ENCODE measurements at places on chromosomes 1 and 21.

DNA sequence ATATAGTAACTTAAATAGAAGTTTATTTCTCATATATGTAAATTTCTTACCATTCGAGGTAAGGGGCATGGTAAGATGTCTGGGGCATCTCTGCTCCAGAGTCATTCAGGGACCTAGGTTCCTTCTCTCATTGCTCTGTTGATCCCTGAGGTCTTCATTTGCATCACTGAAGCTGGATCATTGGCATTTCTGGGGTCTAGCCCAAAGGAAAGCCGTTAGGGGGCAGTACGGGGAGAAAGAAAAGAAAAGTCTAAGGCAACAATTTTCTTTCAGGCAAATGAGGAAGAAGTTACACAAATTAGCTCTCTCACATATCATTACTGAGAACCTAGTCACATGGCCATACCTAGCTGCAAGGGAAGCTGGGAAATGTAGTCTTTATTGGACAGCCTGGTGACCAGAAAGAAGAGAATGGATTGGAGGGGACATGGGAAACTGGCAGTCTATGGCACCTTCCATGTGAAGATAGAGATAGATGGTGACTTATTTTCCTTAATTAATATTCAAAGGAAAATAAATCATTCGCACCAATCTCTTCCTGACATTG is 10.2 kb upstream of the SUSD4 start:
- DNase-seq, result no peak

DNA sequence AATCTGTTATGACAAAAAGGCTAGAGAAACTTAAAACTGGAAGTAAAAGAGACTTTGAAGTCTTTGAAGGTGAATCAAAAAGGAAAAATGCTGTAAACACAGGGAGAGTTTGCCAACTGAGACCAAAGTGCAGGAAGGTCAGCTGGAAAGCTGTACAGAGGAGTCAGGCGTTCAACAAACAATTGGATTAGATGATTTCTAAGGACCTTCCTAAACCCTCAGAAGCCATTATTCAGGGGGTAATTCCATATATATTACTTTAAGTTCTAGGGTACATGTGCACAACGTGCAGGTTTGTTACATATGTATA is 156.8 kb downstream of the ZBTB18 start:
- DNase-seq, result no peak

DNA sequence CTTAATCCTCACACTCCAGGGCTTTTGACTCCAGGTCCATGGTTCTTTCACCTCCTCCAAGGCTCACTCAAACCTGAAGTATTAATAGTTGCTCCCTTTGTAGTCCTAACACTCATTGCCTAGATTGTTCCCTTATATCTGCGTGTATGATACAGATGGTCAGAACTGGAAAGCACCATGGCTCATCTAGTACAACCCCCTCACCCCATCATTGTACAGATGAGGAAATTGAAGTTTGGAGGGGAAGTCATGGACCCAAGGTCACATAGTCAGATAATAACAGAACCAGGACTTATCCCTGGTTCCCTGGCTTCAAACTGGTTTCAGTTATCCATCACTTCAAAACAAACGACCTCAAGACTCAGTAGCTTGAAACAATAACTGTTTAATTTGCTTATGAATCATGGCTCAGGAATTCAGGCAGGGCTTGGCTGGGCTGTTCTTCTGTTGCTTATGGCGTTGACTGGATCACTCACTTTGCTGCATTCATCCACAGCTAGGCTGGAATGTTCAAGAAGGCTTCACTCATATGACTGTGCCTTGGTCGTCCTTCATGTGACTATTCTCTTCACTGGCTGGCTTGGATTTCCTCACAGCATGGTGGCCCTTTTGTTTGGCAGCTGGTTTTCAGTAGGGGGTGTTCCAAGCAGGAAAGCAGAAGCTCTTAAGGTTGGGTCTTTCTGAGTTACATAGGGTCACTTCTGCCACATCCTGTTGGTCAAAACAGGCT is 5.0 kb downstream of the NOS1AP start:
- DNase-seq, result no peak

DNA sequence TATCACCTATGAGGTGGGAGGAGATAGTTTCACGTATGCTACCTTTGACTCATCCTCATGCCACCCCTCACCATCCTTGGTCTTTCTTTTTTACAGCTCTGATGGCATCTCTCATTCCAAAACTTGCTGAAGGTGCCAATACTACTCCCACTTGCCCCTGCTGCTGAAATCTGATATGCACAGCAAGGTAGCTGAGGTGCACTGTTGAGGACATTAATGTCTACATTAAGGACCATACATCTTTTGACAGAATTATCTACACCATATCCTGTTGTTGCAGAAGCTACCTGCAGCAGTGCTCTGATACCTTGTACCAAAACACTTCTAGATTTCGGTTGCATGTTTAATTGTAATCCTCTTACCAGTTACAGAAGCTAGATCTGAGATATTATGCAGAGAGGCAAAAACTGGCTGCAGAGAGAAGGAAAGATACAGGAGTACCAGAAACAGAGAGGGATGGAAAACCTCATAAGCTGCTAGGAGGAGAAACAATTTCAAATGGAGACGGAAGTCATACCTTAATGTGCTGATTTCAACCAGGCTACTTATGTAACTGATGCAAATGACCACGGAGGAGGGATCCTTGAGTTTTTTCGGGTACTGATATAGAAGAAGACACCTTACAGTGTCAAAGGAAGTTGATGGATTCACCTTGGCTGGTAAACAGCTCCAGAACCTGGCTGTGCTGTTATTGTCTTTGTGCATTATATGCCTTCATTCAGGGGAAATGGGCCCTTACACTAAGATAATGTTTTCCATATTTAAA is 19.3 kb upstream of the PTPRC start:
- DNase-seq, result peak; percentile 81

- no peak for DNase-seq
Observed at GRCh38 chr1:97947695-97948094, 26.9 kb upstream of the DPYD start.

DNA sequence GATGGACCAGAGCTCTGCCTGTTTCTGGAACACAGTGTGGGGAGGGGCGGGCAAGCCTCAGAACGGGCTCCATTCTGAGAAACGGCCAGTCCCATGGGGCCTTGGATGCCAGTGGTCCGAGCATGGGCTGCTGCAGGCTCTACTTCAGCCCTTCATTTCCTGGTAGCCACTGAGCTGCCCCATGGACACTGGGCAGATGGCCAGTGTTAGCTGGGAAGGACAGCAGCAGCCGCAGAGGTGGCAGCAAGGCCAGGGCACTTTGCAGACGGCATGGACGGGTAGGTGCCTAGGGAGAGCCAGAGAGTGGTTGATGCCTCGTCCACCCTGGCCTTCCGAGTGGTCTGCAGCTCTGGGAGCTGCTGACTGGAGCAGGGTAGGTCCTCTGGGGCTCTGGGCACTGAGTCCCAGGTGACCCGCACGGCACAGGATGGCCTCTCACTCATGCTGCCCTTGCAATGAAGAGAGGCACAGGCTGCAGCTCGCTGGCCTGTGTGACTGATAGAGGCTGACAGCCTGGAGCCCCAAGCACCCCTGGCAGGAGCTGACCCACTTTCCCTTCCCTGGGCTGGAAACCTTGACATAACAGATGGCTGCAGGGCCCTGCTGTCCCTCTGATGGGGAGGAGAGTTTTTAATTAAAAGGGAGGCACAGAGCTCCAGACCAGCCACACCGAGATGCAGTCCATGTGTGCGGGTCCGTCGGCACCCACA is 87.7 kb upstream of the COL6A1 start:
- DNase-seq, result no peak

DNA sequence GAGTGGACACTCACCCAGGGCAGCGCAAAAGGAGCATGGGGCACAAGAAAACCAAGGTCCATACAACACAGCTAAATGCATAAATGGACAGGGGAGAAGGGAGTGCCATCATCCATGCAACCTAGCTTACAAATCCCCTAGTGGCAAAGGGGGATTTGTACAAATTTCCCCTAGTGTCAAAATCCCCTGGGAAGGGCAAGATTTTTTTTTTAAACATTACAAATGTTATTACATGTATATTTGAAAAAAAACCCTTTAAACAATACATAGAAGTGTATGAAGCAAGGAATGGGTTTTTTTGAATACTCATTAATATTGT is 89.6 kb upstream of the IVNS1ABP start:
- DNase-seq, result no peak

DNA sequence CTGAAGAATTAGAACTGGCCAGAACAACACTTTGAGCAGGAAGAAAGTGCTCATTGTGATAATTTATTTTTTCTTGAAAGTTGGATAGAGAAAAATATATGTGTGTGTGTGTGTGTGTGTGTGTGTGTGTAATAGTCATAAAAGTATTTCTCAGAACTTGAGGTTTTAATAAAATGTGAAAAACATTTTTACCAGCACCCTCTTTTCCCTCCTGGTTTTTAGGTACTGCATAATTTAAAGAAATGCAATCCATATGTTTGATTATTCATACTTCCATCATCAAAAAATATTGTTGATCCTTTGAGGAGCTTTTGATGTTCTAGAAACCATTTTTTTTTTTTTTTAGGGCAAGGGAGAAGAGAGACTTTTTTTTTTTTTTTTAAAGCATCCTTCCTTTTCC is 66.8 kb upstream of the JUN start:
- DNase-seq, result no peak

GRCh38 chr1:2847086-2847985 is 45.8 kb upstream of the TTC34 start:
- DNase-seq, result no peak

DNA sequence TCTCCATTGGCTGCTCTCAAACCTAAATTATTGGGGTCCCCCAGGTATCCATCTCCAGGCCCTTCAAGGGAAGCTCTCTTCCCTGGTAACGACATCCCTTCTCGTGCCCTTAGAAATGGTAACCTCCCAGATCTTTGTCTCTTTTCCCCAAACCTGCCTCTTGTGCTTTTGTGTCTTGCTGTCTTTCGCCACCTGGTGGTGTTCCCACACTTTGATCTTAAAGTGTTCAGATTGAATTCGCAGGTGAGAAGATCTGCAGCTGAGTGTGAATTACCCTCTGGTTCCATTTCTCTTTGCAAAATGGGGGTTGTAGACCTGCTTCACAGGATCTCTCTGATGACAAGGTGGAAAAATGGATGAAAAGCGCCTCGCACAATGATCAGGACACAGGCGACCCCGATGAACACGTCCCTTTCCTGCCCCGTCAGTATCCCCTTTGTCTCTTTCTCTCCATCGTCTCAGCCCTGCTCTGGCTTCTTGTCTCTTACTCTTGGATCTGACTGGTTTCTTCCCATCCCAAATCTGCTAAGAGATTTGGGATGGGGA is 53.1 kb downstream of the DOP1B start:
- DNase-seq, result peak; percentile 63

DNA sequence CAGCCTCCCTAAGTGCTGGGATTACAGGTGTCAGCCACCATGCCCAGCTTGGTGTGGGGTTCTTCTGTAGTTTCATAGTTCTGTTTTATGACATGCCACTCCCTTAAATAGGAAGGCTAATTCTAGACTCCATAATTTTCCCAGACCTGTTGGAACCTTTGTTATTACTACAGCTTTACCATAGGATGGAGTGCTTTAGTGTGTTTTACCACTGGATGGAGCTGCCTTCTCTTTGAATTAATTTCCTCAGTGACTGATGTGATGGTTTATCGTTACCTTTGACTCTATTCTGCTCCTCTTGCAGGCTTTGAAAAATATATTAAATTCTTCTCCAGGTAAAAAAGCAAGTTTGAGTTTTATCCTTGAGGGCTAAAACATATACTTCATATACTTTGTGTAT is 84.6 kb upstream of the NEK7 start:
- DNase-seq, result no peak

DNA sequence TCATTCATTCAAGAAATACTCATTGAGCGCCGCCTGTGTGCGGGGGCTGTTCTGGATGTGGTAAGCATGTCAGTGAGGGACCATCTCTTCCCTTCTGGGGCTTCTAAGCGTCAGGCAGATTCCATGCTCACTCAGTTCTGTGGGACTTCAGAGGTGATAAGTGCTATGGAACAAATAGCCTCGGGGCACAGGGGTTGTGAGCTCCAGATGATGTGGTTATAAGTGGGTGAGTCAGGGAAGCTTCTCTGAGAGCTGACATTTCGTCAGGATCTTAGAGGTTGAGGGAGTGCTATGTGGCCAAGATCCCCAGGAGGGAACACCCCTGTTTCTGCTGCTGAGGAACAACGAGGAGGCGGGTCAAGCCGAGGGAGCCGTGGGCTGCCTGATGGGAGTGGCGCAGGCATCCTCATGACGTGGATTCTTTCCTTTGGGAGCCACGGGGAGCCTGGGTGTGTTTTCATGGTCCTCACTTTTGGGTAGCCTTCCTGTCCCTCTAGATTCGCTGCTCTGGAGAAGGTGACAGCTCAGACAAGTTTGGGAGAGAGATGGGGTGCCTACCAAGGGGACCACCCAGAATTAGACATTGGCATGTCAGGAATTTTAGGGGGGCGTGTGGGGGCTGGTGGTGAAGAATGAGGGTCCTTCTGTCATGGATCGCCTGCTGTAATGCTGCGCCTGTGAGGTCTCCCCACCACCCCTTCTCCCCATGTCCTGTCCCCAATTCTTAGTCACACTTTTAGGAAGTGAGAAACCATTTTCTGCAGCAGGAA is 38.5 kb downstream of the HUNK start:
- DNase-seq, result no peak

- DNase-seq, result no peak
Observed at GRCh38 chr1:244778344-244778743, 57.1 kb upstream of the COX20 start.

DNA sequence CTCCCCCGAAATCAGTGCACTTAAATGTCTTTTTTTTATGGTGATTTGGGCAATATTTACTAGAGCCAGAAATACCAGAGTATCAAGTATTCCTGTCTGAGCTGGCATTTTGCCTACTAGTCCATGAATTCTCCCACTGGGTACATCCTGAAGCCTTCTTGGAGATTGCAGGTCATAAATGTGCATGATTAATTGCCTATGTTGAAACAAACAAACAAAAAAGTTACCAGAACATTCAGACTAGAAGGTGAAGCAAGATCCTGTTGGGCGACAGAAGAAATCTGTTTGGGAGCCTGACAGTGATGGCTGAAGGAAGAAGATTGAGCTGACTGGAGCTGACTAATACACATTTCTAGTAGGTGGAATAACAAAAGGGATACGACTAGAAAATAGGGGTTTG is 127.4 kb upstream of the NRIP1 start:
- DNase-seq, result no peak

- no peak for DNase-seq
Observed at GRCh38 chr1:161510477-161510876, 5.2 kb downstream of the FCGR2A start.

DNA sequence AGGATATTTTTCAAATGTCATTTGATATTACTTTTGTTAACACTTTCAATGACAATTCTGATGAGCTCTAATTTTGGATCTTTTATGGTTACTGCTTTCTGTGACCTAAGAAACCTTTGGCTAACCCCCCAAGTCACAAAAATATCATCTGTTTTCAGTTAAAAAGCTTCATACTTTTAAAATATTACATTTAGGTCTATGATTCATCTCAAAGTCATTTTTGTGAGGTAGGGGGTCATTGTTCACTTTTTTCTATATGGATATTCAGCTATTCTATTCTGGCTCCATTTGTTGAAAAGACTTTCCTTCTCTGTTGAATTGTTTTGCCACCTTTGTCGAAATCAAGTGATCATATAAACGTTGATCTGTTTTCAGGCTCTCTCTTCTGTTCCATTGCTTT is 44.8 kb downstream of the UCHL5 start:
- no peak for DNase-seq

- DNase-seq, result no peak
Observed at GRCh38 chr1:15465674-15466073, 9.1 kb downstream of the CELA2A start.

Measured in activated CD4-positive, alpha-beta T cell treated with anti-CD3 and anti-CD28 coated beads, Interleukin-2, Interleukin-6, amounts not matched to agents 100 ng/mL and 50 ng/mL, durations not matched to agents 16 hours and 8 hours (primary cell).